ENCODE measurements at places on chromosomes 1 and 21. TPM values are rescaled to one million over a fixed set of nuclear protein-coding genes. Genes with fewer than 3 reads are reported as not detected.
A peak's percentile ranks its signal among the peaks of the same experiment; 100 is the strongest.

DNA sequence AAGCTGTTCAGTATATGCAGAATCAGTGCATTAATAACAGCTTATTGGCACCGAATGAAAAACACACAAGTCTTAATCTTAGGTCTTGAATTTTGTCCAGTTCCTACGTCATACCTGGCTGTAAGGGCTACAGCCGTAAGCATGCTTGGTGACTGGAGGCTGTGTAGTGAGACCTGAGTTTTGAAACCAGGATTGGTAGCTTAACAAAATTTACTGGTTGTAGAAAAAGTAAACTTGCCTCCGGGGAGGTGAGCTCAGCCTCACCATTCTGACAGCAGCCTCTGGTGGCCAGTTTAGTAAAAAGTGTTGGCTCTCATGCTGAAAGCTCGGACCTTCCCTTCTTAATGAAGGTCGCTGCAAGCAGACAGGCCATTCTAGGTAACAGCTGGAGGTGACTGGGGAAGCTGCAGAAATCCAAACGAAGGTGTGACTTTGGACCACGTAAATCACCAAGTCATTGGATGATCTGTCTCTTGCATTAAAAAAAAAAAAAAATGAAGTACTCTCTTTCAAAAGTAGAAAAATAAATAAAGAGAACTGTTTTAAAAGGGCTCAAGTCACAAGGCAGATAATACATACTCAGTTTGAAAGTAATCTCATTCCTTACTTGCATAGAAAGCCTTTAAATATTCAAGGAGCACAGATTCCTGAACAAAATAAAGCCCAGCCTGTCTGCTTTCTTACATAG is 48.9 kb downstream of the HLCS start:
- no peak for DNase-seq

DNA sequence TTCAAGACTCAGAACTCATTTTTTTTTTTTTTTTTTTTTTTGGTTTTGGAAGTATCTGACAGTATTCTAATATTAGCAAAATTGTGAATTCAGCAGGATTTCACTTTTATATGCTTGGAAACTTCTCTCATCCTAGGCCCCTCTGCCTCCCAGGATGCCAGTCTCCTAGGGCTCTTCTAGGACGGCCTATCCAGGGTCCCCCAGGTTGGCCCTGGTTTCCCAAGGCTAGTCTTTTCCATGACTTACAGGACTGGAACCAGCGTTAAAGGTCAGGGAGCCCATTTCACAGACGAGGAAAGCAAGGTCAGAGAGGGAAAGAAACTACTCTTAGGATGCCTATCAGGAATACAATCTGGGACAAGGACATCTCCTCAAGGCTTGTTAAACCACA is 412.5 kb downstream of the PTPRU start:
- no peak for DNase-seq

GRCh38 chr1:30232288-30232899 is 491.0 kb downstream of the MATN1 start:
- no peak for DNase-seq

GRCh38 chr1:98783821-98784220 is 122.3 kb downstream of the SNX7 start:
- no peak for DNase-seq

GRCh38 chr1:230316864-230317745 is 109.0 kb downstream of the PGBD5 start:
- DNase-seq: no peak

- DNase-seq: no peak
These were observed 97.5 kb upstream of the CTTNBP2NL start for GRCh38 chr1:112298558-112298957.

GRCh38 chr21:35548904-35549615 is 500.0 kb upstream of the RUNX1 start:
- DNase-seq: no peak

DNA sequence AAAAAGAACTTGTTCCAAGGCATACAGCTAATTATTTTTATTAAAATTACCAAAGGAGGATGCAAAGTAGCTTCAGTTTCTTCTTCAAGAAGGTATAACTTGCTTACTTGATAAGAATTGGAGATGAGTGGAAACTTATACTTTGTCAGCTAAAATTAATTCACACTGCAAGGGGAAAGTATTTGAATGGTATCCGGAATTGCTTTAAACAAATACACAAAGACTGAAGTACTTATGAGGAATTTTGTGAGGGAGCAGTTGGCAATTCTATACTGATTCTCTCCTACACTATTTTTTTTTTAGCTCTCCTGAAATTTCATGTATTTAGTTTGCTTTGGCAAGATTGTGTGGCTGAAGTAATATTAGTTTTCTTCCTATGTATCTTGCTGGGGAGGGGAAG is 39.2 kb upstream of the GRIK1 start:
- no peak for DNase-seq

DNA sequence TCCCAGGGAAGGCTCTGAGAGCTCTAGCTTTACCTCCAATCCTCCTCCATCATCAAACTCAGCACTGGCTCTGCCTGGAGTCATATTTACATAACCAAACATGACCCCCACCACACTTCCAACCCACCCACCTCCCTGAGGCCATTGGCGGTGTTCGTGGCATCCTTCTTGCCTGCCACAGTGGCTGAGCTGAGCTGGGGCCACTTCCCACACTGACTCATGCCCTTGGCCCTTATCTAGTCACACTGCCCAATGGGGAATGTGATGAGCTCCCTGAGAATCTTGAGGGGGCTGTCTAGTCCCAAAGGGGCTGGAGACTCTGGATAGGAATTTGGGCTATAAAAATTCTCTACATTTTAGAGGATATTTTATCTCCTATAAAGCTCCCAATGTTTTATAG is 230.9 kb upstream of the IRF2BP2 start:
- no peak for DNase-seq

DNA sequence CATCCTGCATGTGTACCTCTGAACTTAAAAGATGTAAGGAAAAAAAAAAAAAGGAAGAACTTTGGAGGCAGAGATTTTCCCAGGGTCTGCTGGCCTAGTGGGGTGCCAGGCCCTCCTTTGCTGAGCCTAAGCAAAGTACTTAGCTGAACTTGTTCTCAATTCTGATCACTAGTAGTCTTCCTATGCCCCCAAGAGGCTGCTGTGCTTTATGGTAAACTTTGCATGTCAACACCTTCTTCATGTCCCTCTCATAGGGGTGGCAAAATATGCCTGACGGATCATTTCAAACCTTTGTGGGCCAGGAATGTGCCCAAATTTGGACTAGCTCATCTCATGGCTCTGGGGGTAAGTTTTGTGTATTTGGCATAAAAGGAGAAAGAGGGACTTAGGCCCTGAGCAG is 1.4 kb upstream of the USP21 start:
- DNase-seq: no peak

GRCh38 chr1:245888809-245889208 is 618.3 kb downstream of the SMYD3 start:
- no peak for DNase-seq

DNA sequence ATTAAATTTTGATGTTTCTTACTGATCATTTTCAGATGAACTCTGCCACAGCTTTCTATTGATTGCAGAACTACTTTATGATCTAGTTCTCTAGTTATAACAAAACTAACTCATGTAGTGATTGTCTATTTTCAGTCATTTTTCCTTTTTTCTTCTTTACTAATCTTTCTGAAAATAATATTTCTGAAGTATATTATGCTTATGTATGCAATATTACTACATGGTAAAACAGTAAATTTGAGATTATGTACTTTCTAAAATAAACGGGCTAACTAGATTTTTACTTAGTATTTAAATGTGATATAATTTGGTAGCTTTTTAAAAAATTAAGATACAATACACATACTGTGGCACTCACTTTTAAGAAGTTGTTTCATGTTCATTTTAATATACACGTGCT is 7.6 kb downstream of the TSNAX start:
- no peak for DNase-seq

DNA sequence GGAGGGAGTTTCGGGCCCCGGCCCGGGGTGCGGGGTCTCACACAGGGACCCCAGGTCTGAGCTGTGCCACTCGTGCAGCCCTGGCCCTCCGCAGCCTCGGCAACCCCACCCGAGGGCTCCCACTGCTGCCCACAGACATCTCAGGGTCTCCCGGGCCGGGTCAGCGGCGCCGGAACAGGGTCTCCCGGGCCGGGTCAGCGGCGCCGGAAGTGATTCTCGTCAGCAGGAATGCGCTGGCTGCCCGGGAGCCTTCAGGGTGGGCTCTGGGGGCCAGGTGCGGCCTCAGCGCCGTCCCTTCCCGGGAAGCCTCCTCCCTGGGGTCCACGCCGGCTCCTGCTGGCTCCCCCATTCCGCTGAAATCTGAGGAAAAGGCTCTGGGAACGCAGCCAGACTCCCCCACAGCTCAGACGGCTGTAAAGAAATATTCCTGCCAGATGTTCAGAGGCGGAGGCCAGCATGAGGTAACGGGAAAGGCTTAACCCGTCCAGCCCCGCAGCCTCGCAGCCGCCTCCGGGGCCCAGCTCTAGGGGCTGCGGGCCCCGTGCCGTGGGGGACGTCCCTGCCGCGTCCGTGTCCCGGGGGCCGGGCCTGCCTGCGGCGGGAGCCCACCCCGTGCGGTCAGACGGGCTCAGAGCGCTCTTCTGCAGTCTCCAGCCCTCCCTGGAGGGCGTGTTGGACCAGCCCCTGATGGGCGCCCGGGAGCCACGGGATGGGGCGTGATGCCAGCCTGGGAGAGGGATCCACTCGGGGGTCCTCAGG is 8.7 kb upstream of the COL6A1 start:
- no peak for DNase-seq

DNA sequence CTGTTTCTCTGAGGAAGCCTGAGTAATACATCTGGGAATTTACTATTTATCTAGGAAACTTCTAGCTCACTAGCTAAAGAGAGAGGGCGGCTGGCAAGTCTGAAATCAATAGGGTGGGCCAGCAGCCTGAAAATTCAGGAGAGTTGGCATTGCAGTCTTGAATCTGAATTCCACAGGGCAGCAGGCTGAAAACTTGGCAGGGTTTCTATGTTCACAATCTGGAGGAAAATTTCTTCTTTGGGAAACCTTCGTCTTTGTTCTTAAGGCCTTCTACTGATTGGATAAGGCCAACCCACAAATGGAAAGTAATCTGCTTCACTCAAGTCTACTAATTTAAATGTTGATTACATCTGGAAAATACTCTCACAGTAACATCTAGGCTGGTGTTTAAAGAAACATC is 101.0 kb upstream of the COG2 start:
- no peak for DNase-seq

GRCh38 chr21:41488080-41488479 is 19.9 kb downstream of the TMPRSS2 start:
- DNase-seq: no peak

DNA sequence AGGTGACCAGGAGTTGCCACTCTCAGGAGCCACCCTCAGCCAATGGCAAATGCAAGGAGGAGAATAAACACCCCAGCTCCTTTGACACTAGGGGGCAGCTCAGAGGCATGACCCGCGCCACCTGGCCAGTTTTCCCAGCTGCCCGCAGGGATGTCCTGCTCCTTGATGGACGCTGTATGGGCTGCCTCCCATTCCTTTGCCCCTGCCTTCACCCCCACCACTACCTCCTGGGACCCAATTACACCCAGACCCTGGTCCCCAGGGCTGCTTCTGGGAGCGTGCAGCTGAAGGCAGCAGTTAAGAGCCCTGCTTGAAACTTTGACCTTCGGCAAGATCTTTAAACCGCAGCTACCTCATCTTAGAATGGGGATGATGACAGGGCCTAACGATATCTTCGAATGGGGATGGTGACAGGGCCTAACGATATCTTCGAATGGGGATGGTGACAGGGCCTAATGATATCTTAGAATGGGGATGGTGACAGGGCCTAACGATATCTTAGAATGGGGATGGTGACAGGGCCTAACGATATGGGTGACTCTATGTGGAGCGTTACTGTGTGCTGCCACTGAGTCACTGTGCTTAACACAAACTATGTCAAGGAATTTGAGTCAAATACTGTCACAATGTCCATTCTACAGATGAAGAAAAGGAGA is 163.0 kb upstream of the KAZN start:
- no peak for DNase-seq

DNA sequence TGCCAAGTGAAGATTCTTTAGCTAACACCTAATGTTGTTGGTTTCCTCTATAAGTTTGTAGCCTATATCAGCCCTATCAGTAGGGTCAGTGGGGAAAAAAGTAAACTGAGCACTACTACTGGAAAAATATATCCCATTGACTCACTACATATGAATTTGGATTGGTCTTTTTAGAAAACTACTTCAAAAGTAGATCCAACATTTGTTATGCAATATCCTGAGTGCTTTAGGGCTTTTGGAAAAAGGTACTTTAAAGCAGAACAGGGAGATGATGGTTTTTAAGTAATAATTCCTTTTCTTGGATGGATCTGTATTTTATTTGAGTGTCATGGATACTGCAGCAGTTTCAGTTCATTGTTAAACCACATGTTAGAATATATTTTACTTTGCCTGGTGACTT is 7.1 kb downstream of the C1orf21 start:
- no peak for DNase-seq

- no peak for DNase-seq
These were observed 81.2 kb downstream of the GALNT2 start for GRCh38 chr1:230148126-230148652.

DNA sequence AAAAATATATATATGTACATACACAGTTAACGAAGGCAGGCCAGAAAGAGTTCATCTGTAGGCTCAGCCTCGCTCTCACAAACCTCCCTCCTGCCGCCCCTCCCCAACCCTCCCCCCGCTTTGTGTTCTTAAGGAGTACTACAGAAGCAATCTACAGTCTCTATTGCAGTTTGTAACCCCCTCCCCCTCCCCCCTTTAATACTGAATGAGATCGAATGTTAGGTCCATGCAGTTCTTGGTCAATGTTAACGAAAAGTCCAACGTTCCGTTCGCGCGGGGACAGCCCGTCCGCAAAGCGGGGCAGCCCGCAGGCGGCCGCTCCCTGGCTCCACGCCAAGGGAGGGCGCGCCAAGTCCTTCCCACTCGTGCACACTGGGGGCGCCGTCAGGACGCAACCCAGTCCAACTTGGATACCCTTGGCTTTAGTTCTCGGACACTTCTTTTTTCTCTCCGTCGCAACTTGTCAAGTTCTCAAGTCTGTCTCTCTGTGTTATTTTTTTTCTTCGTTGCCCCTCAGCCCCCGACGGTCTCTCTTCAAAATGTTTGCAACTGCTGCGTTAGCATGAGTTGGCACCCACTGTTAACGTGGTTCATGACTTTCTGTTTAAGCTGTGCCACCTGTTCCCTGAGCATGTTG is 2.2 kb downstream of the JUN start:
- peak; percentile 61 for DNase-seq

GRCh38 chr1:217403026-217403720 is 227.7 kb downstream of the GPATCH2 start:
- no peak for DNase-seq

Gene CRYBG2
- polyA plus RNA-seq: 0.87 TPM

Gene CRNN
- not detected for polyA plus RNA-seq

Gene NTNG1
- polyA plus RNA-seq: 26.5 TPM

Gene CLCA4
- not detected for polyA plus RNA-seq

Gene BARHL2
- polyA plus RNA-seq: not detected

Gene CFHR1
- 0.25 TPM for polyA plus RNA-seq

Gene TMEM61
- polyA plus RNA-seq: 0.68 TPM

Gene LRRC71
- 0.45 TPM for polyA plus RNA-seq

Gene VSIG8
- polyA plus RNA-seq: 0.30 TPM

Gene LMX1A
- polyA plus RNA-seq: not detected

Gene SLC26A9
- polyA plus RNA-seq: 0.48 TPM

Gene NOS1AP
- polyA plus RNA-seq: 9.6 TPM

Gene BATF3
- polyA plus RNA-seq: 1.7 TPM

Gene WASF2
- polyA plus RNA-seq: 135 TPM

Gene TUT4
- polyA plus RNA-seq: 113 TPM
